ENCODE measurements at places on chromosomes 4 and X. TPM values are rescaled to one million over a fixed set of nuclear protein-coding genes. Genes with fewer than 3 reads are reported as not detected.

Gene ZNF718
- total RNA-seq = not detected

DNA sequence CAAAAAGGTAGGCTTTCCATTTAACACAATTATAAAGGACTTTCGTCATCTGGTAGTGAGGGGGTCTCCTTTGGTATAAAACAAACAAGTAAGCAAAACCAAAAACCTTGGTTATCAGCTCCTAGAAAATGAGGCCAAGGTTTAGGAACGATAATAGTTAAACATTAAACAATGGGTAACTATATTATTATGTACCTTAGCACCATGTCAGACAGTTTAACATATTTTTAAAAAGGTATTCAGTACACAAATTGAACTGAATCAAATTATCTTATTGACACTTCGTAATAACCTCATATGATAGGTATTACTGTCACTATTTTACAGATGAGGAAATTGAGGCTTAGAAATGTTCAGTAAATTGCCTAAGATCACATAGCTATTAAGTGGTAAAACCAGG is 32.1 kb upstream of the RAB9B start:
- DNase-seq = no peak

Gene FAT4
- 3.2 TPM for total RNA-seq

Gene GAB1
- total RNA-seq = 13.1 TPM

Gene ZBTB33
- 11.2 TPM for total RNA-seq

GRCh38 chrX:150080497-150080896 is 142.2 kb upstream of the EOLA2 start:
- no peak for DNase-seq

DNA sequence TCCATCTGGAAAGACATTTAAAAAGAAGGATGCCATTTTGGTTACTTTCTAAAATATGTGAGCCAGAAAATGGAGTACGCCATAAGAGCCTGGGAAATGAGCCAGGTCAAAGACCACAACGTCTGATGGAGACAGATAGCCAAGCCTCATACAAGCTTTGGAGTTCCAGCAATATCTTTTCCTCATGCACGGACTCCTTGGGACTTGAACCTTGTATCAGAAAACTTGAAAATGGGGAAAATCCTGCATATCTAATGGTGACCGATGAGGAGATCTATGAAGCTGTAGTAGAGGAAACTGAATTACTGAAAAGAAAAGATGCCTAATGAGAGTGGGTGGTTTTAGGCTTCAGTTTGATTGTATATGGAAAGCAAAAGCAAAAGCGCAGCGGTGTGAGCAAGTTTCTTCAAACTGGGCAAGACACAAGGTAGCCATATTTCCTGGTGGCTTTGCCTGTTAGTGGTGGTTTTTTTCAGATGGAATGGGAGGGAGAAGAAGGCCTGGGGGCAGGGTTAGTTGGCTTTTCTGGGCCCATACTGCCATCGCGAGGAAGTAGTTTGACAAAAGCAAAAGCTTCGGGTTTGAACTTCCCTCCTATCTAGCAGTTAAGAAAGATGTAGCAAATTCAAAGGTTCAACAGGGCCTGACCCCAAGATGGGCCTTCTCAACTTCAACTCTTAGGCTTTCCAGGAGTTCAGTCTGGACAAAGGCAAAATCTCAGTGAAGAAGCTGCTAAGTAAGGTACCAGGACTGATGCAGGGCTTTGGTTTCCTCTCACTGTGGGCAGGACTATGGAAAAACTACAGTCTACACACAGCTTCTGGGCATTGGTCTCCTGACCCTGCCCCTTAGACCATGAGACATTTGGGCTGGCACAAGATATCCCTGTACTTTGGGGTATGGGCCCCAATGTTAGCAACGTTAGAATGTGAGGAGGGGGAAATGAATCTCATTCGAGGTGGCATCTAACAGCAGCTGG is 210.0 kb upstream of the STK26 start:
- DNase-seq = no peak

DNA sequence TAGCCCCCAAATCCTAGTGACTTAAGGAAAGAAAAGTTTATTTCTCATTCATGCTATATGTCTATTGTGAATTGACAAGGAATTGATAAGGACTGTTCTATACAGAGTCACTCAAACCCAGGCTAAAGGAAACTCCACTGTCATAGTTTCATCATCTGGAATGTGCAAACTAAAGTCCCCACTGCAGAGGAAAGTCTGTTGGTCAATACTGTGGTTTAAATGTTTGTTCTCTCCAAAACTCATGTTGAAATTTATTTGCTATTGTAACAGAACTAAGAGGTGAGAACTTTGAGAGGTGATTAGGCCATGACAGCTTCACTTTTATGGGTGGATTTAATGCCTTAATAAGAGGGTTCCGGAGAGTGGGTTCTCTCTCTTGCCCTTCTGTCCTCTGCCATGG is 149.6 kb downstream of the COX18 start:
- no peak for DNase-seq

- DNase-seq = peak; percentile 45
Observed at GRCh38 chr4:13966231-13967195, 339.0 kb upstream of the BOD1L1 start.

- no peak for DNase-seq
Observed at GRCh38 chrX:153941336-153942252, 2.8 kb downstream of the RENBP start.

- no peak for DNase-seq
Observed at GRCh38 chr4:176726803-176727202, 65.9 kb downstream of the VEGFC start.

GRCh38 chr4:35760807-35761206 is 483.5 kb downstream of the ARAP2 start:
- DNase-seq = no peak

- DNase-seq = peak; percentile 42
Observed at GRCh38 chrX:68822641-68823410, 6.0 kb upstream of the EFNB1 start.

DNA sequence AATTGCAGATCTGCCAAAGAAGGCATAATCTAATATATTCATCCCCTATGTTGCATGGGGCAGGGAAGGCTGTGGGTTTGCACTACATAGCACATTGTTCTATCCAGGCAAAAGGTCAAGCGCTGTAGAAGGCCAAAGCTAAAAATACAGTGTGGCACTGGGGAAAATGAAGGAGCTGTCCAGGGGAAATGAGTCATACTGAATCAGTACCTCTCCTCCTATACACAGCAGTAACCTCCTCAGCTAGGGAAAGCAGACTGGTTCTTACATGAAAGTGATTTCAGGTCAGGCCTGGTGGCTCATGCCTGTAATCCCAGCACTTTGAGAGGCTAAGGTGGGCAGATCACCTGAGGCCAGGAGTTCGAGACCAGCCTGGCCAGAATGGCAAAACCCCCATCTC is 31.0 kb upstream of the SLC25A4 start:
- DNase-seq = peak; percentile 98

DNA sequence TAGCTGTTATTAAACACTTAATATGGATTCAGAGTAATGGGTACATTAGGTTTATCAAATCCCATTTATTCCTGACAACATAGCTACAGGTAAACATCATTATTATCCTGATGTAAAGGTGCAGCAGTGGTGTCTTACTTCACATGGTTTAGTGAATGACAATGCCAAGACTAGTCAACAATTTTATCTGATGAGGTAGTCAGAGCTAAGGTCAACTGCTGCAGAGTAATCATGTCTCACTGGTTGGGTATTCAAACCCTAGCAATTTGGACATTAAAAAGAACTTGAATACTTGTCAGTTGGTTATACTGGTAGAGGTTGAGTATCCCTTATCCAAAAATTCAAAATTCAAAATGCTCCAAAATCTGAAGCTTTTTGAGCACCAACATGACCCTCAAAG is 117.6 kb downstream of the MAB21L2 start:
- no peak for DNase-seq

- DNase-seq = no peak
Observed at GRCh38 chr4:157165935-157166610, 54.5 kb upstream of the GRIA2 start.

GRCh38 chr4:1086011-1086410 is 27.4 kb downstream of the RNF212 start:
- DNase-seq = no peak

Gene CABS1
- total RNA-seq = not detected

Gene MAOA
- 1.7 TPM for total RNA-seq

Gene UGT2B15
- total RNA-seq = not detected
